ENCODE measurements at places on chromosomes 7 and 10. TPM values are rescaled to one million over a fixed set of nuclear protein-coding genes. Genes with fewer than 3 reads are reported as not detected.

- no peak for DNase-seq
Measured at GRCh38 chr10:125782616-125783015, 7.0 kb upstream of the MMP21 start.

- DNase-seq: no peak
Measured at GRCh38 chr7:100603726-100604027, 1.5 kb downstream of the PCOLCE start.

DNA sequence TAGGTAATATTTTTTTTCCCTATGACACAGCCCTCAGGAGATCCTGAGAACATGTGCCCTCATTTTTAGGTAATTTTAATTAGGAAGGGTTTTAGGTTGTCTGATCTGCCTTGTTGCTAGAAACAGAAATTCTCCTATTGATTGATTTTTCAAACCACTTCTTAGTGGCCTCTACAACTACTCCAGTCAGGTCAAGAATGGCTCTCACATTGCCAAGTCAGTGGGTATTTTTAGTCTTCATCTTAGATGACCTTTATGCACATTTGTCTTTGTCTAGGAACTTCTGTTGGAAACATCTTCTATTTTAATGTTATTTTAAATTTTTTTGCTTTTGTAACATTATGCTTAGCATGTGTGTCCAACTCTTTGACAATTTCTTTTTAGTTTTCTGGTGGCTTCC is 162.3 kb downstream of the MLLT10 start:
- DNase-seq: no peak

DNA sequence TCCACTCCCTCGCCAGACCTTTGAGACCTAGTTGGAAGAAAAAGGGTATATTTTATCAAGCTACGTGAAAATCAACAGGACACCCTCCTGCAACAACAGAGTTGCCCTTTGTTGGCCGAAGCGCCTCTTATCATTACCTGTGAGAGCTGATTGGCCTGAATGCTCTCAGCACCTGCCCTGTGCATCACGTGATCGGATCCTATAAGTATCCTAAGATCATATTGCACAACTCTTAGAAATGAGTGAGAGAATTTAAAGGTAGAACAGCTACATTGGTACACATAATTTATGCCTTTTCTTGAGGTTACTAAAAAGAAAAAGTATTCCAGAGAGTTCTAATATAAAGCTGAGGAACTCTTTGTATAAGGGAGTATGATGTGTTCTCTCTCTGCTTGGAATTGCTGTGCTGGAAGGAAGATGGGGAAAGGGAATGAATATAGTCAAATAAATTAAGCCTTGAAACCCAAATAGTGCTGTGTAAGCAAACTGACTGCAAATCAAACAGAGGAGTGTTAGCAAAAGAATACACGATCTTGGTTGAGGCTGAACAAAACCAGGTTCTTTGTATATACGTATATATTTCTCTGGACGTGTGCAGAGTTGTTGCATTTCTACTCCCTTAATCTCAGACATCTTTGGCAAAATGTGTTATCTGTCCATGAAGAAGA is 69.3 kb downstream of the LRRC4 start:
- no peak for DNase-seq

AVPI1 gene
- total RNA-seq: 1.8 TPM

TAC1 gene
- total RNA-seq: 3.2 TPM
